Breast epithelium (tissue), 4 donors: ENCODE measurements at places on chromosomes 11 and 22. TPM values are rescaled to one million over a fixed set of nuclear protein-coding genes. Genes with fewer than 3 reads are reported as not detected.

DNA sequence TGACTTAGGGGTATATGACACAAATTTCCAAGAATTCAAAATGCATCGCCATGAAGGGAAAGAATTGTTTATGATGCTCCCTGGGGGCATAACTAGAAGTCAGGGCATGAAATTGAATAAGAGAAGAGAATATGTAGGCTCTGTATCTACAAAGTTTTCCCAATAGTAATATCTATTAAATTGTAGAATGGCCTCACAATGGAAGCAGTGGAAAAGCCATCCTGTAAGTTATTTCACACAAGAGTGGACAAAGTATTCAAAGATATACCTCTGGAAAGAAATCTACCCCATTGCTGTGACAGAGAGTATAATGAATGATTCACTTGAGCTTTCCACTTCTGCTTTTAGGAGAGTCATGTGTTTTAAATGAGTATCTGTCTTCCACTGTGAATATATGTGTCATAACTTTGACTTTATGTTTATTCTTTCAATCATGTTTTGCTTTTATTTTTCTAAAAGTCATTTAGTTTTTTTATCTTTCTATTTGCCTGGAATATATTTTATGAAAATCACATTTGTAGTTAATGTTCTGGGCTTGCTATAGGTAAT is 65.7 kb upstream of the DDI1 start:
- no peak for DNase-seq
- H3K27ac ChIP-seq = no peak overlapping the region
- H3K4me1 ChIP-seq = no peaks in the 10 kb centered on the region
- no peaks in the 10 kb centered on the region for H3K36me3 ChIP-seq
- H3K4me3 ChIP-seq = no peak overlapping the region

- H3K4me1 ChIP-seq = no peaks in the 10 kb centered on the region
- peak overlapping the region; percentile 48 for H3K27ac ChIP-seq
- H3K36me3 ChIP-seq = no peaks in the 10 kb centered on the region
- H3K4me3 ChIP-seq = no peak overlapping the region
- no peaks in the 10 kb centered on the region for H3K27me3 ChIP-seq
- DNase-seq = no peak
Observed at GRCh38 chr11:57200917-57201316, 19.2 kb downstream of the LRRC55 start.

- H3K27ac ChIP-seq = no peak overlapping the region
- no peaks in the 10 kb centered on the region for H3K4me1 ChIP-seq
- no peaks in the 10 kb centered on the region for H3K27me3 ChIP-seq
- H3K36me3 ChIP-seq = no peaks in the 10 kb centered on the region
- no peak for DNase-seq
Observed at GRCh38 chr11:61019832-61020405, 48.4 kb downstream of the CD6 start.

GRCh38 chr22:20465759-20466077 is 28.1 kb upstream of the SCARF2 start:
- no peaks in the 10 kb centered on the region for H3K36me3 ChIP-seq
- H3K4me3 ChIP-seq = no peak overlapping the region
- DNase-seq = no peak
- H3K27ac ChIP-seq = no peak overlapping the region
- H3K4me1 ChIP-seq = no peaks in the 10 kb centered on the region

DNA sequence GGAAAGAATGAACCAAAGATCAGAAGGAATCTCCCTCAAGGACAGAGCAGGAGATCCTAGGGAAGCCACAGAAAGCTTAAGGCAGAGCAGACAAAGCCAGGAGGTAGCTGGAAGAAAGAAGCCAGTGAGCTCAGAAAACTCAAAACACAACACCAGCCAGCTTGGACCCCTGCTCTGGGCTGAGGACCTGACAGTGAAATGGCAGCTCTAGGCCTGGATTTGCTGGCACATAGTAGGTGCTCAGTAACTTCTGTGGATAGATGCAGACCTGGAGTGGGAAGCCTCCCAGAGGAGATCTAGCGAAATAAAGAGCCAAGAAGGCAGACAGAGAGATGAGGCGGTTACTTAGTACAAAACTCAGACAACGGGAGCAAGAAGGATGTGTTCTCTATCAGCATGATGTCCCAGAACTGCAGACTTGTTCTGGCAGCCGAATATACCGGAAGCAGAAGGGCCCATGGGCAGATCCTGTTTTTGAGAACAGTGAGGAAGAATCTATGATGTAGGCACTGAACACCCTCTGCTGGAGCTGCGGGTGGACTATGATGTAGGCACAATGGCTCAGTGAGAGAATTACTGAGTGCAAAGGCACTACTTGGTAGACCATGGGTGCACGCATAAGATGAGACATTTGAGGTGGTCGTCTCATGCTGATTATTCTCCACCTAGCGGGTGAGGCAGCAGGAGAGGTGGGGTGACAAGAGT is 4.8 kb downstream of the ROBO4 start:
- H3K4me1 ChIP-seq = no peaks in the 10 kb centered on the region
- H3K36me3 ChIP-seq = no peaks in the 10 kb centered on the region
- H3K4me3 ChIP-seq = no peak overlapping the region
- no peak for DNase-seq
- H3K27me3 ChIP-seq = no peaks in the 10 kb centered on the region
- no peak overlapping the region for H3K27ac ChIP-seq

GRCh38 chr11:8971196-8971923 is 7.1 kb upstream of the TMEM9B start:
- no peak for DNase-seq
- no peak overlapping the region for H3K27ac ChIP-seq
- H3K27me3 ChIP-seq = no peaks in the 10 kb centered on the region
- no peaks in the 10 kb centered on the region for H3K36me3 ChIP-seq
- no peak overlapping the region for H3K4me3 ChIP-seq

The CCDC89 gene
- total RNA-seq = 1.6 TPM

The CARNS1 gene
- total RNA-seq = 0.66 TPM
